Heart left ventricle (tissue), 16 donors: ENCODE measurements at places on chromosomes 2 and 18.
A peak's percentile ranks its signal among the peaks of the same experiment; 100 is the strongest.

GRCh38 chr2:179726461-179727180, 134.8 kb downstream of the ZNF385B start:
- DNase-seq: no peak

GRCh38 chr2:66432801-66433694, 1.9 kb upstream of the MEIS1 start:
- peak; percentile 93 for DNase-seq

- no peak for DNase-seq
These were observed 59.4 kb downstream of the ADAM23 start for GRCh38 chr2:206502729-206503128.

GRCh38 chr18:45682181-45682580, 41.8 kb upstream of the SLC14A1 start:
- DNase-seq: no peak

DNA sequence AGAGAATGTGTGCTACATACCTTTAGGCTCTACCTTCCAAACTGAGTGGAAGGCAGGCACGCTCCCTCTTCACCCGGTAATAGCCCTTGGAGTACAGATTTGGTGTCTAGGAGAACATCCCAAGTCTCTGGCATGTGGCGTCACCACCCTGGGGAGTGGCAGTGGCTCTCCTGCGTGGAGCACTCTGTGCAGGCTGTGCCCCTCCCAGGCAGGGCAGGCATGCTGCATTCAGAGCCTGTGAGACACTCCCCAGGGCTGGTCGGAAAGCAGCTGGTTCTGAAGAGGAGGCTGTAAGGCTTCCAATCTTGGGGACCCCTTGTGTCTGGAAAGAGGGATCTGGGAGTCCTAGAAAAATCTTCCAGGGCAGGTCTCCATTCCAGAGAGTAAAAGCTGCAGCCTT, 193.3 kb downstream of the ANKRD30B start:
- DNase-seq: no peak

GRCh38 chr18:22552254-22552653, 134.5 kb upstream of the CTAGE1 start:
- DNase-seq: no peak

DNA sequence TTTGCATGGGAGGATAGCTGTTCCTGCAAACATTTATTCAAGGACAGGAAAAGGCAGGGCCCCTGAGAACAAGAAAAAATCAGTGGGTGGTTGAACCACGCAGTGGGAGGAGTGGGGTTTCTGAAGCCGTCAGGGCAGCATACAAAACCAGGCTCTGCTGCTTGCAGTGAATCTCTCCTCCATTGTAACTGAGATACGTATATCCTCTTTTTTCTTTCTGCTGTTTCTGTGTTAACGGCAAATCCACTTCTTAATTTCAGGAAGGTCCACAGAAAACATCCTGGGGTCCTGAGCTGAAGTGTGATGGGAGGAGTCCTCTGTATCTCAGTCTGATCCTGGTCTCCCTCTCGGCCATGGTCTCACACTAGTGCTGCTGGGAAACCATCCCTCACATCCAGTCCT, 27.2 kb upstream of the KCNF1 start:
- DNase-seq: no peak
